Stimulated activated CD4-positive, alpha-beta T cell treated with anti-CD3 and anti-CD28 coated beads, TNF-alpha, amount 100 ng/mL, for 4 hours (primary cell): ENCODE measurements at places on chromosomes 4 and X.

- no peak for DNase-seq
Observed at GRCh38 chr4:147777456-147778091, 45.7 kb downstream of the ARHGAP10 start.

DNA sequence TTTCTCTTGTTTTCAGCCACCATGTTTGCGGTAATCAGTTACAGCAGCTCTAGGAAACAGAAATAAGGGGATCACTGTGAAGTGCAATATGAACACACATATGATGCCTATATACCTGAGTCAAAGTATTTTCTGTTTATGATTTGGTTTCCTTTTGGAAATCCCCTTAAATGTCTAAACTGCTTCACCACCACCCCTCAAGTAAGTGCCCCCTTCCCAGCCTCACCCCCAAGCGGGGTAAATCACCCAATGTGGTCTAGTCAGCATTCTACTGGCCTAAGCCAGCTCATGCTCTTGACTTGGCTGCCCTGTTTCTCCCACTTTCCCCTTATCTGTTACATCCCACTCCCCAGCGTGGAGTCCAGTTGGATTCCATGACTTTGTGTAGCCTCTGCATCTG is 176.5 kb downstream of the QDPR start:
- DNase-seq: no peak

- DNase-seq: no peak
Observed at GRCh38 chr4:110201502-110201901, 3.1 kb upstream of the ELOVL6 start.

DNA sequence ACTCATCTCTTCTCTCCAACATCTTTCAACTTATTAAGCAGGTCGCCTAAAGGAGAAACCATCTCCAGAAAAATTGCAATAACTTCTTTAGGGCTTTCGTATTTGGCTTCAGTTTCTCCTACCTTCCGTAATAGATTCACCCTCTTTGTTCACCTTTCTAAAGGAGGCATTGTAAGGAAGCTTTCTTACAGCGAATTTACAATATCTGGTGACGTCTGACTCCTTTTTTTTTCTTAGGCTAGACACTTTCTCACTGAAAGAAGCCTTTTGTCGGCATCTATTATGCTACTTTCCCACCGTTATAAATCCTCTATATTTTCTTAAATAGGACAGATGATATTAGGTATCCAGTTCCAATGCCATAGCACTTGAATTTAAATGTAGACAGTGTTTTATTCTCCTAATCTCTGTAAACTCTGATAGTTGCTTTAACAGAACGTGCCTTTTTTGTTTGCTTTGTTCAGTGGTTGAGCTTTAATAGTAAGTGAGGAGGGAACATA is 302.4 kb downstream of the IL1RAPL1 start:
- no peak for DNase-seq

GRCh38 chrX:143095321-143095720 is 69.6 kb downstream of the SPANXN4 start:
- DNase-seq: no peak

DNA sequence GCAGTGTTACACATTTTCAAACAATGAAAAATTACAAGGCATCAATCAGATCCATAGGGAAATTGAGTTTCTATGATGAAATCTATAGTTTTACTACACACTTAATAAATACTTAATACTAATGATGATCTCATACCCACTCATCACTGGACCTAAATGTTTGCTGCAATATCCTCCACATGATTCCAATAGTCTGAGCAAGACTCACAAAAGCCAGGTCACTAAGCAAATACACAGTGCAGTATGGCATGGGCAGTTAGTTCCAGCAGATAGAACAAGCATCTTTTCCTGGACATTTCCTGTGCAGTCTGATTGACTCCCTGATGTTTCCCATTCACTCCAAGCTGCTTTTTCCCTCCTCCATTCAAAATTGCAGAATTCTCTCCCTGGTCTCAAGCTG is 109.0 kb upstream of the ATOH1 start:
- no peak for DNase-seq

DNA sequence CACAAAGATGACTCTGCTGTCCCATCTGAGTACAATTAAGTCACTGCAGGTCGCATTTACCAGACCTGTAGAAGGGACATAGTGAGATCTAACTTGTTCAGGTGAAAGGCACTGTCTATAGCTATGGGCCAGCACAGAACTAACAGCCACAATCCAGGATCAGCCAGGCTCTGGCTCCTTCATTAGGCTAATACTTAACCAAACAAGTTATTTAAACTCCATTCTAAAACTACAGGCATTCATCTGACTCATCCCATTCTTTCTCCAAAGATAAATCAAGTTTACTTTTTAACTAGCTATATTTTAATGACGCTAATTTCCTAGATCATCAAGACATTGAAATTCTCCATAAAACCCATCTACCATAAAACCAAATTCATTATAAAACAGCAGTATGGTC is 62.5 kb downstream of the STX18 start:
- no peak for DNase-seq

- no peak for DNase-seq
Observed at GRCh38 chrX:37712458-37712857, 26.9 kb downstream of the XK start.

- no peak for DNase-seq
Observed at GRCh38 chr4:110059556-110060191, 138.7 kb downstream of the ELOVL6 start.

DNA sequence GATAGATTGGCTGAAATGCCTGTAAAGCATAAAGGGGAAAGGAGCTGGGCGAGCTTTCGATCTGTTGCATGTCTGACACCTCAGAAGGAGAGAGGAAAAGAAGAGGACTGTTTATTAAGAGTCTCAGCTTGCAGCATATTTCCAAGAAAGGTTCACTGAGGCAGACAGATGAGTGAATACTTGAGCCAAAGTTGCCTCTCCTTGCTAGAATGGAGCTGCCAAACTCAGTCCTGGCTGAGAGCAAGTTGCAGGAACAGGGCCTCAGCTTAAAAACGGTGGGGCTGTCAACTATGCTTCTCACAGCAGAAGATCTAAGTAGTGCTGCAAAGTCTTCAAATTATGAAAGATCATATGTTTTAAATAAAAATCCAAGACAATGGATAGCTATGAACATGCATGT is 707.5 kb downstream of the PCDH7 start:
- no peak for DNase-seq

- DNase-seq: no peak
Observed at GRCh38 chr4:102541697-102542096, 40.5 kb downstream of the NFKB1 start.

DNA sequence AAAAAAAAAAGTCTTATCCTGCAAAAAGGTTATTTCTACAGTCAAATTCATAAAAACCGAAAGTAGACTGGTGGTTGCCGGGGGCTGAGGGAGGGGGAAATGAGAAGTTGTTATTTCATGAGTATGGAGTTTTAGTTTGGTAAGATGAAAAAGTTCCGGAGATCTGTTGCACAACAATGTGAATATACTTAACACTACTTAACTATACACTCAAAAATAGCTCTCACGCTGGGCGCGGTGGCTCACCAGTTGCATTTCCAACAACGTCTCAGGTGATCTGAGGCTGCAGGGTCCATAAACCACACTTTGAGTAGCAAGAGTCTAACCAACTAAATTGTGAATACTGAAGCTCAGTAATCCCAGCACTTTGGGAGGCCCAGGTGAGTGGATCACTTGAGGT is 52.4 kb downstream of the ANOS1 start:
- DNase-seq: no peak

DNA sequence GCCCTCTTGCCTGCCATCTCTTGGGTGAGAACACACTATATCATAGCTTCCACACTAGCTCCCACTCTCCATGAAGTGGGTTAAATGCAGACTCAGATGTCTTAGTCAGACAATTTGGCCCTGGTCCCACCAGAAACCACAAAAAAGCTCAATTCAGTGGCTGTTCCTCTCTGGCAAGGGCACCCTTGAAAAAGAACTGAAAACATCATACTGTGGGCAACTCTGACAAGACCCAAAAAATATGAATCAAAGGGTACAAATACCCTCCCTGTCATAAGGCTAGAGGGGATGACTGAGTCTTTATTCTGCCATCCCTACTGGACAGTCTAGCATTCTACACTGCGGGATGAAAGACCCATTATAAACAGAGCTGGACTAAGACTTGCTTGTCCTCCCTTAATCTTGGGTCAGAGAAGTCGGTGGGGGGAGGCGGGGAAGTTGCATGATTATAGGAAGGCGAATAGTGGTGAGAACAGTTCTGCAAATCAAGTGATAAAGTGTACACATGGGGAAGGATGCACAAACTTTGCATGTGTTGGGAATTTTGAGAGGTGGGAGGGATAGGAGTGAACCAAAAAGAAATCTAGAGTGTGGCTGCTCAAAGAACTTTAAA is 172.1 kb downstream of the OPHN1 start:
- DNase-seq: no peak

DNA sequence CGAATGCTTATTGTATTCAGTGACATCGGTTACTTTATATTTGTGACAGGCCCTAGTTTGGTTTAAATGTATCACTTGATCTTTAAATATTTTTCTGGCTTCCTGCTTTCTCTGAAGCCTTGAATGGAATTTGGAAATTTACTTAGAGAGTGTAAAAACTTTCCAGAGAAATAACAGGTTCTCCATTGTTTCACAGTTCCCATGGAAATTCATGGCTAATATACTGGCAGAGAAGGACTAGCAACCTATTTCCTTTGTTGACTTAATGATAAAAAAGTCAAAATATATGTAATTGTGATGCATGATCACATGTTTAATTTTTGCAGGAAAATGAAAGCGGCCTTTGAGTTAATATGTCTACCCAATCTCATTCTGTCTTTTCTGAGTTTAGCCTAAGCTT is 13.2 kb downstream of the NEIL3 start:
- no peak for DNase-seq

GRCh38 chr4:91319556-91320268 is 984.1 kb upstream of the GRID2 start:
- no peak for DNase-seq

DNA sequence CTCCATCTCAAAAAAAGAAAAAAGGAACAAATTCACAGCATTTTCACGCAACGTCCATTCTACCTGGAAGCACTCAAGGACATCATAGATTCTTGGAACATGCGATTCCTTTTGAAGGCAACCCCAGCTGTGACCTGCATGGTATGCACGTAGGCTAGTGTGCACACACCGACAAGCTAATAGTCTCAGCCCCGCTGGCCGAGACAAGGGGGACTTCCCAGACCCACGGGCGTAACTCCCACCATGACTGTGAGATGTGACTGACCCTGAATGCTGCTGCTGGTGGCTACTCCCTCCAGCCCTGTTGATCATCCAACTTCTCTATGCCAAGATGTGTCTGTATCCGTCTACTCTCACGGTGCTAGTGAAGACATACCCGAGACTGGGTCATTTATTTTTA is 78.3 kb downstream of the CRLF2 start:
- DNase-seq: no peak

- no peak for DNase-seq
Observed at GRCh38 chr4:24657768-24658617, 73.6 kb upstream of the DHX15 start.

DNA sequence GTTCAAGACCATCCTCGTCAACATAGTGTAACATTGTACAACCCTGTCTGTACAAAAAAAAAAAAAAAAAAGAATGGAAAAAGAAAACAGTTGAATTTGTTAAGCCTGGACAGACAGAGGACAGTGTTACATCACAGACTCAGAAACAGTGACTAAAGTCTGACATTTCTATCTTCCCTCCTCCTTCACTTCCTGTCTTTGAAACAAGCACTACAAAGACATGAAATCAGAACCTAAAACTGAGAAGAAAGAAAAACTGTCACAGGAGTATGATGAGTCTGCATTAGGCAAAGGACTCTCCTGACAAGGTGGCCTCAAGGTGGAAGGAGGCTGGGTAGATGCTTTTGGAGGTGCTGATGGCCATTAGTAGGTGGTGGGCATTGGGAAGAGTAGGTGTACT is 126.7 kb downstream of the RBM47 start:
- no peak for DNase-seq

DNA sequence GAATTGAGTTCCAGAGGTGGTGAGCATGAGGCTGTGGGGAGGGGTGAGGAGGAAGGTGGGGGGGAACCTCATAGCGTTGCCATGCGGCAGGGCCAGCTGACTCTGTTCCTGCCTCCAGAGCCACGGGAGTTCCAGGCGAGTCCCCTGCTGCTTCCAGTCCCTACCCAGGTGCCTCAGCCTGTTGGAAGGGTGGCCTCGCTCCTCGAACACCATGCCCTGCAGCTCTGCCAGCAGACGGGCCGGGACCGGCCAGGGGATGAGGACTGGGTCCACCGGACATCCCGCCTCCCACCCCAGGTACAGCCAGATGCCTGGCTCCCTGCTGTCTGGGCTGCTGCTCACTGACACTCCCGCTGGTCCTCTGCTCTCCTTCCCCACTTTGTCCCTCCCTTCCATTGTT is 7.9 kb downstream of the CCDC22 start:
- no peak for DNase-seq
